DND-41 (cell line): ENCODE measurements at places on chromosomes 5 and 9.
A peak's percentile ranks its signal among the peaks of the same experiment; 100 is the strongest.

GRCh38 chr5:128258372-128258771, 174.8 kb downstream of the SLC12A2 start:
- no peaks in the 10 kb centered on the region for H3K27me3 ChIP-seq
- H3K36me3 ChIP-seq: no peaks in the 10 kb centered on the region
- H3K4me3 ChIP-seq: no peak overlapping the region
- no peaks in the 10 kb centered on the region for H3K4me1 ChIP-seq
- H3K27ac ChIP-seq: no peak overlapping the region

DNA sequence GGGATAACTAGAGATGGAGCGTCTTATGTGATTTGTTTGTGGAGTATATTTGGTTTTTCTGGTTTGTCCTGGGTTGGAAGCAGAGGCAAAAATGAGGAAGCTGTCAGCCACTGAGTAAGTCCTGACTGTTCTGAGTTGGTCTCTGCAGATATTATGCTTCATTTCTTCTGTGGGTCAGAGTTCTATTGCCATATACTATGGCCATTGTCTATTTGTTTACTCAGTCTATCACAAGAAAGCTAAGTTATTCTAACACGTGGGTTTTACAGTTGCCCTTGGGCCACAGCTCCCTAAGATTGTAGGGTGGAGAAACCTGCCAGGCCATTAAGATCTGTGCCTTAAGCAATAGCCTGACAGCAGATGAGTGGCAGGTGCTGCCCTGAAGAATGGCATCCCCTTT, 3.0 kb upstream of the CTSV start:
- no peaks in the 10 kb centered on the region for H3K27me3 ChIP-seq
- no peaks in the 10 kb centered on the region for H3K4me1 ChIP-seq
- DNase-seq: no peak
- no peak overlapping the region for H3K27ac ChIP-seq
- no peak overlapping the region for H3K4me3 ChIP-seq

DNA sequence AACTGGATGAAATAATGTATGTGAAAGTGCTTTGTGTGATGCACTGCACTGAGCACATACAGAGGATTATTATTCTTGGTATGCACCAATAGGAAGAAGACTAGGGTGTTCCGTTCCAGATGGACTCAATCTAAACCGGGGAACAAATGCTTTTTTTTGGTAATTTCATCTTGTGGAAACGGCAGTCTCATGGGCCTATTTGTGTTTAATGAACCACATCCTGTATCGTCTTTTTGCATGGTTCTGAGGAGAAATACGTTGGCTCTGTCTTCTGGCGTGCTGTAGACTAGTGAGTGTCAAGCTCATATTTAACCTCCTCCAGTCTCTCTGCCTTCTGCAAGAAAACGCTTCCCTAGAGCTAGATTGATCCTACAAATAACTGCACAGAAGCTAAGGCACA, 30.0 kb downstream of the TRIM32 start:
- no peak overlapping the region for H3K27ac ChIP-seq
- peaks cover 4% of the 10 kb centered on the region for H3K27me3 ChIP-seq
- H3K36me3 ChIP-seq: no peaks in the 10 kb centered on the region
- DNase-seq: peak; percentile 24
- H3K4me3 ChIP-seq: no peak overlapping the region

DNA sequence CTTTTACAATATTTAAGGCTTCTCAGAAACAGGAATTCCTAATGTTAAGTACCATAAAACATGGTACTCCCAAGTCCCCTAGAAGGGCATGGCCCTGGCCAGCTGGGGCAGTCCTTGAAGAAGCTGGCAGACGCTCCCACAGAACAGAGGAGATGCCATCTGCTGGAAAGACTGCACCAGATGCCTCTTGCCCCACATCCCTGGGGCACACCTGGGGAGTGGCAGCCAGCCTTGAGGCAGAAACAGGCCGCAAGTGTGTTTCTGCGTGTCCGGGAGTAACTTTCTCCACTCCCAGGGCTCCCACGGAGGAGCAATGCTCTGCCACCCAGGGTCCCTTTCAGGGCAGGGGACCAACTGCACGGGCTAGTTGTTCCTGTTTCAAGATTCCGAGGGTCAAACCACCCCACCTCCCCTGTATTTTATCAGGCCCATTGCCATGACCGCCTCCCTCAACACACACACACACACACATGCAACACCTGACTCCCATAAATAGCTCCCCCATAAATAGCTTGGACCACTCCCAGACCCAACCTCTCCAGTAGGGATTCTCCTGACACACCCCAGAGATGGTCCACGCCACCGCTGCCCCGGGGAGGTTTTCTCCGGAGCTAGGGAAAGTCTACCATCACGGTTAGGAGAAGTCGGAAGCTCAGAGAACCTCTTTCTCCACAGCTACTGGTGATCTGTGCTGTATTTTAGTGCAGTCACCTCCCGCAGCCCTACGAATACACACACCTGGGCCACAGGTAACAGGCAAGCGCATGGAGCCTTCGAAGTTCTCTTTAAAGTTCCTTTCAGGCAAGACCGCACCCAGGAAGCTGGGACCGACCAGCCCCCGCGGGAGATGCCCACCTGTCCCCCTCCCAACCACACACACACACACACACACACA, 1.5 kb downstream of the SPOCK1 start:
- no peak for DNase-seq
- no peaks in the 10 kb centered on the region for H3K36me3 ChIP-seq
- H3K4me1 ChIP-seq: no peaks in the 10 kb centered on the region
- H3K4me3 ChIP-seq: no peak overlapping the region

DNA sequence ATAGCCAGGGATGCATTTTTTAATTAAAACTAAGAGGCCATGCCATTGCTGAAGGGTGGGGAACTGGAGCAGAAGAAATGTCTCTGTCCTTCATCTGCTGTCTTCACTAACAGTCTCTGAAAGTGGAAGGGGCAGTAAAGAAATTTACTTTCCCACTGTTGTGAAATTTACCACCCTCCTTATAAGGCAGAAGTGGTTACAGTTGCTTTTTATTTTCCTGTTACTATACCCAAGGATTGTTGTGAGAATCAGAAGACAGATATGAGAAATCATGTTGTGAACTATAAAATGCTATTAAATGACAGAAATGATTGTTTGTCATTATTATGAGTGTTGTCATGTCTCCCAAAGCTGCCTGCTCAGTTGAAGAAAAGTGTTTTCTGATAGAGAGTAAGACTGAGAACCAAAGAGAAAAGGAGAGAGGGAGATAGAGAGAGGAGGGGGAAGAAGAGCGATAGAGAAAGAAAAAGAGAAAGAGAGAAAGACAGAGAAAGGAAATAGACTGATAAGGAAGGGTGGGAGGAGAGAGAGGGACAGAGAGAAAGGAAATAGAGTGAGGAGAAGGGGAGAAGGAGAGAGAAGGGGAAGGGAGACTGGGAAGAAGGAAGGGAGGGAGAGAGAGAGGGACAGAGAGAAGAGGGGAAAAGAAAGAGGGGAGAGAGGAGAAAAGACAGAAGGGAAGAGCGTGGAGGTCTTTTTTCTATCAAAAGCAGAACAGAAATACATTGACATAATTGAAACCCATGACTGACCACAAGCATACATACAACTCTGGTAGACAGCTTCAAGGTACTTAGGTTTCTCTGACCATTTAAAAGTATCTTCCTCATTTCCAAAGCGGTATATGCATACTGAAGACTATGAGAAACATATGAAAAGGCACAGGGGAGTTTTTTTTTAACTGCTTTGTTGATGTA, 22.5 kb downstream of the SEC61B start:
- no peaks in the 10 kb centered on the region for H3K4me1 ChIP-seq
- no peaks in the 10 kb centered on the region for H3K36me3 ChIP-seq
- no peak overlapping the region for H3K27ac ChIP-seq
- H3K27me3 ChIP-seq: no peaks in the 10 kb centered on the region
- H3K4me3 ChIP-seq: no peak overlapping the region
- DNase-seq: no peak

GRCh38 chr5:154366353-154366752, 79.4 kb upstream of the SAP30L start:
- H3K27ac ChIP-seq: no peak overlapping the region
- no peaks in the 10 kb centered on the region for H3K36me3 ChIP-seq
- H3K4me1 ChIP-seq: no peaks in the 10 kb centered on the region
- DNase-seq: no peak
- H3K4me3 ChIP-seq: no peak overlapping the region
